ENCODE measurements at places on chromosomes 11 and 22. TPM values are rescaled to one million over a fixed set of nuclear protein-coding genes. Genes with fewer than 3 reads are reported as not detected.

The SNX32 gene
- 0.13 TPM for total RNA-seq

The FAM111B gene
- 5.6 TPM for total RNA-seq

The SLC15A3 gene
- 9.2 TPM for total RNA-seq

The BEST1 gene
- total RNA-seq = 2.3 TPM

The FAM83F gene
- not detected for total RNA-seq

Data from epithelial cell of alveolus of lung (primary cell).